ENCODE measurements at places on chromosomes 11 and 22.

DNA sequence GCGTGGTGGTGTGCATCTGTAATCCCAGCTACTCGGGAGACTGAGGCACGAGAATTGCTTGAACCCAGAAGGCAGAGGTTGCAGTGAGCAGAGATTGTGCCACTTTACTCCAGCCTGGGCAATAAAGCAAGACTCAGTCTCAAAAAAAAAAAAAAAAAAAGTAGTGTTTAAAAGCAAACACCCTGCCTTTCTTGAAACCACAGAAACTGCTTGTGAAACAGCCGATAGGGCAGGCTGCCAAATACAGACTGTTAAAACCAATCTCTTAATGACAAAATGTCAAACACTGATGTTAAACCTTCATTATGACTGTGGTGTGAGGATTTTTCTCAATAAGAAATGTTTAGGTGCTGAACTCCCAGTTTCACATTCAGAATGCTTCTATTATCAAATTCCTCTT is 27.3 kb downstream of the MARK2 start:
- no peak for DNase-seq

DNA sequence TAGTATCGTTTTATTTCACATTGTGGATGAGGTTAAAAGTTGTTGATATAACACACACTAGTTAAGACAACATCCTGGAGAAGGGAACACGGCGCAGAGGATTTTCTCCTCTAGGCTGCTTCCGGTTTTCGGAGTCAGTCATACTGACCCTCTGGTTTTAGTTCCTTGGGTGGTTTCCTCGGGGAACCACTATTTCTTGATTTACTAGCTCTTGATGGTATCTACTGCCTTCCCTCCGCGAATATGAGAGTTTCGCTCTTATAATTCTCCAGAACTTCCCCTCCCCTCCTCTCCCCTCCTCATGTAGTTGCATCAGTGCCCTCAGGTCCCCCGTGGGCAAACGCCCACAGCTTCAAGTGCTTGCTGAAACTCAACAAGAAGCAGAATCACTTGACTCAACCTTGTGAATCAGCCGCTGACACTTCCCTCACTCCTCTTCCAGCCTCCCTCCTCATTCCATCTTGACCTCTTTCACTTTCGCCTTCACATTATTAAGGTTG is 15.9 kb upstream of the APOBEC3A start:
- DNase-seq: no peak

DNA sequence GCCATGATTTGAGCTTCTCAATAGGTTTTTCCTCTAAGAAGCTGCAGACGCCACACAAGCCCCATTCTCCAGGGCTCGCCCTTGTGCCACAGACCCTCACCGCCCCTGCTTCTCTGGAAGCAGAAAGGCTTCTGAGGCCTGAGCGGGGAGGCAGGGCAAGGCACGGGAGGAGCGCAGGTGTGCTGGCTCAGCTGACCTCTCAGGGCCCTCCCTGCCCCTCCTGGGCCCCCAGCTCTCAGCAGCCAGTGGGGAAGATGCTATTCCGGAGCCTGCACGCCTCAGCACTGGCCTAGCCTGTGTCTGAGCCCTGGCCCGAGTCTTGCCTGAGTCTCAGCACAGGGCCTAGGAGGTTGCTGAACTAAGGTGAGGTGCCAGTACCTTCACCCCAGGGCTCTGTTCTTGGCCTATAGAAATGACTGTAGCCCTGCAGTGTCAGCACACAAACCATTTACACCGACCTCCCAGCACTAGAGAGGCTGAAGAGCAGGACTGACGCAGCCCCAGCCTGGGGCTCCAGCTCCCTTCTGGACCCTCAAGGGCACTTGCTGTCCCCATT is 47.1 kb upstream of the LMO1 start:
- DNase-seq: no peak

- no peak for DNase-seq
Measured at GRCh38 chr11:93655047-93655446, 6.4 kb upstream of the CEP295 start.

DNA sequence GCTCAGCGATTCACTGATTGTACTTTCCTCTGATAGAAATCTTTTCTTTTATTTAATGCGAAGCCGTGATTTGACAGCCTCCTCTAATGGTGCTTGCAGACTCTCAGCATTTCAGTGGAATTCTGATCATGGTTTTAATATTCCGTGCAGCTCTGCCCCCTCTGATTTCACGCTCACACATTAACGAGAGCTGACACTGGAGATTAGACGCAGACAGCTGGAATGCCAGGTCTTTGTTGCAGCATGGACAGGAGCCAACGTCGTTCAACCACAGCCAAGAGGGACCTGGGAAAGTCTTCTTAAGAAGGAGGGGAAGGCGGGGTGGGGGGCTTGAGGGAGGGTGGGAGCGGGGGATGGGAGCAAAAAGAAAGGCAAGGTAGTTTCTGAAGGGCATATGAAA is 186.4 kb downstream of the BLID start:
- DNase-seq: no peak

- DNase-seq: no peak
Measured at GRCh38 chr11:130947889-130948288, 31.6 kb upstream of the SNX19 start.

GRCh38 chr11:34523053-34523452 is 9.5 kb upstream of the ELF5 start:
- DNase-seq: no peak

DNA sequence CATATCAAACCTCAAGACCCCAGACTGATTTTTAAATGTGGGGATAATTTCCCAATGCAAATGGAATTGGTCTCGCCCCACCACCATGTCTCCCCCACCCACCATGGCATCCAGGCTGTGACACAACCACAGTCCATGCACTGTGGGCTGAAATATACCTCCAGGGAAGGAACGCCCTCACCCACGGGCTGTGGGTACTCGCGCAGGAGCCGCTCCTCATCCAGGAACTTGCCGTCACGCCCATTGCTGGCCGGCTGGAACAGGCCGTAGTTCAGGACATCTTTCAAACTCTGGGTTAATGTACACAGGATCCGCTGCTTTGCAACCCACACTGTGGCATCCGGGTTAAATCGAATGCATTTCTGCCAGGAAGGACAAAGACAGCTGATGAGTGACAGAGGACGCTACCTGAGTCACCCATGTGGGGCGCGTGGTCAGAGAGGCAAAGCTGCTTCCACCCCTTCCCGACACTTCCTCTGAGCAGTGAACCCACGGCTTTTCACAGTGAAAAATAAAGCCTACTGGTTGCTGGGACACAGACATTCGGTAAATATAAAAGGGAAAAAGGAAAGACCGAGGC is 133.6 kb downstream of the SHANK2 start:
- no peak for DNase-seq

GRCh38 chr11:121426476-121427399 is 25.4 kb upstream of the SORL1 start:
- no peak for DNase-seq

DNA sequence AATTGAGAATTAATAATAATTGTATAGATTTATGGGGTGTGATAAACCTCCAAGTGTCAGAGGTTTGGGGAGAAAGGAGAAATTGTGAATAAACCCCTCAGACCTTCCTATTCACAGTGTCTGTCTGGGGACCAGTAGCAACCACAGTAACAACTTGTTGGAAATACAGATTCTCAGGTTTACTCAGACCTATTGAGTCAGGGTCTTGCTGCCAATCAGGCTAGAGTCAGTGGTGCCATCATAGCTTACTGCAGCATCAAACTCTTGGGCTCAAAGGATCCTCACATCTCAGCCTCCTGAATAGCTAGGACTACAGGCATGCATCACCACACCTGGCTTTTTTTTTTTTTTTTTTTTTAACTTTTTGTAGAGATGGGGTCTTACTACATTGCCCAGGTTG is 17.3 kb downstream of the SLC3A2 start:
- no peak for DNase-seq

GRCh38 chr11:114915871-114916805 is 237.8 kb downstream of the NXPE2 start:
- DNase-seq: no peak

- peak; percentile 65 for DNase-seq
Measured at GRCh38 chr11:58567889-58568512, 7.7 kb downstream of the LPXN start.

DNA sequence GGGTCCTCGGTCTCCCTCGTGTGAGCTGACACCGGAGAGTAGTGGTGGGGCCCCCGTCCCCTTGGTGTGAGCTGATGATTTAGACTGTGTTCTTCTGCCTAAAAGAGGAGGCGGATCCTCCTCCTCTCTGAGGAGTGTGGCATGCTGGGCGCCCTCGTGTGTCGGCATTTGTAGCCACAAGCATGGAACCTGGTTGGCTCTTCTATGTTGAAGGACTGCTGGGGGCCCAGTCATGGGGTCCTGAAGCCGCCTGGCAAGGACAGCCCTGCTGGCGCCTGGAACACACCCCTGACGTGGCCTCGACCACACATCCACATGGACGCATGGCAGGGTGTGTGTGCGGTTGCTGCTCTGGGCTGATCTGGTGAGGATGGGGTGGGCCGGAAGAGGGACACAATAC is 50.2 kb downstream of the AP2A2 start:
- DNase-seq: no peak

DNA sequence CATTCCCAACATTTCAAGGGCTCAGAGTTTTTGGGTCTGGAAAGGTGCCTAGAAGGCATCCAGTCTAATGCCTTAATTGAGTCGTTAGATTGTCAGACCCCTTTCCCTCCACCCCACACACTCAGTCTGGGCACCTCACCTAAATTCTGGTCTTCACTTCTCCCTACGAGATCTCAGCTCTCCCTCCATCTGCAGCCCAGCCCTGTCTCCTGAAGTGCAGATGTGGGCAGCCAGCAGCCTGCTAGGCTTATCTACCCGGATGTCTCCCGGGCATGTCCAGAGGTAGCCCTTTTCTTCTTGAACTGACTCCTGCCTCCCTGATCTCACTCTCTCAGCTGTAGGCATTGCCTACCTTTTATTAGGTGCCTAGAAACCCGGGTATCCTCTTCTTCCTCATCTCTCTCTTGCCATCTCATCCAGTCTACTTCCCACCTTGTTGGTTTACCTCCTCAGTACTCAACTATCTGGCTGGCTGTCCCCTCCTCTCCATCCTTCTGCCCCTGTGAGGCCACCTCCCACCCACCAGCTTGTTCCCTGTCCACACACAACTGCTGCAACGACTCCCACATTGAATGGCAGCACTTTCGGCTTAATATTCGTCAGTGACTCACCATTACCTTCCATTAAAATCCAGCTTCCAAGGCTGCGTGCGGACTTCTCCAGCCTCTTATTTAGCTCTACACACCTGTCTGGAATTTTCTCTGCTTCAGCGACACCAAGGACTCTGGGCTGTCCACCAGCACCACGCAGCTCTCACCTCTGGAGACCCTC is 6.2 kb downstream of the SEPTIN3 start:
- DNase-seq: no peak

DNA sequence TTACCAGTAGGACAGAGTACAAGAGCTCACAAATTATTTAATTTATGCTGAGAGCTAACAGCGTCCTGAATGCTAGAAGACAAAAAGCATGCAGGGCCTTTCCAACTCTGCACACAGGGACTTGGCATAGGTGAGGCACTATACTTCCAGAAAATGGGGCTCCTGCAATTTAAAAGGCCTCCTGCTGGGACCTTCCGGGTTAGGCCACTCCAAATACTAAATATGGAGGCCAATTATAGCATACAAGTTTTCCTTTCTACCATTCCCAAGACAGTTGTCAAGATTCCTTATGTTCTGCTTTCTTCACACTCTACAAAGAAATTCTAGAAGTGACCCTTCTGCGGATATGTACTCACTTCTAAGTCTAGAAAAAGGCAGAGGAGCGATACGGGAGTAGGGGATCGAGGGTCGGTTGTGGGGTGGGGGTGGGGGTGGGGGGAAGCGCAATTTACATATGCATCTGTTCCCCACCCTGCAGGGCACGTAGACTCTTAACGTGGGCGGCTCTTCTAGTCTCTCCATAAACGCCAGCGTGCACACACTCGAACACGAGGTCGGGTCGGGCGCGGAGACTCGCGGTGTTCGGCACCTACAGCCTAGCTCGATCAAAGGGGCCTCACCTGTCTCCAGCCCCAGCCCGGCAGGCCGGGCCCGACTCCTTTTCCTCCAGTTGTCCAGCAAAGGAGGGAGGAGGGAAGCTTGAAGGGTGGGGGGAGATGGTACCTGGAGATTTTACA is 728 bp downstream of the DCUN1D5 start:
- peak; percentile 30 for DNase-seq

DNA sequence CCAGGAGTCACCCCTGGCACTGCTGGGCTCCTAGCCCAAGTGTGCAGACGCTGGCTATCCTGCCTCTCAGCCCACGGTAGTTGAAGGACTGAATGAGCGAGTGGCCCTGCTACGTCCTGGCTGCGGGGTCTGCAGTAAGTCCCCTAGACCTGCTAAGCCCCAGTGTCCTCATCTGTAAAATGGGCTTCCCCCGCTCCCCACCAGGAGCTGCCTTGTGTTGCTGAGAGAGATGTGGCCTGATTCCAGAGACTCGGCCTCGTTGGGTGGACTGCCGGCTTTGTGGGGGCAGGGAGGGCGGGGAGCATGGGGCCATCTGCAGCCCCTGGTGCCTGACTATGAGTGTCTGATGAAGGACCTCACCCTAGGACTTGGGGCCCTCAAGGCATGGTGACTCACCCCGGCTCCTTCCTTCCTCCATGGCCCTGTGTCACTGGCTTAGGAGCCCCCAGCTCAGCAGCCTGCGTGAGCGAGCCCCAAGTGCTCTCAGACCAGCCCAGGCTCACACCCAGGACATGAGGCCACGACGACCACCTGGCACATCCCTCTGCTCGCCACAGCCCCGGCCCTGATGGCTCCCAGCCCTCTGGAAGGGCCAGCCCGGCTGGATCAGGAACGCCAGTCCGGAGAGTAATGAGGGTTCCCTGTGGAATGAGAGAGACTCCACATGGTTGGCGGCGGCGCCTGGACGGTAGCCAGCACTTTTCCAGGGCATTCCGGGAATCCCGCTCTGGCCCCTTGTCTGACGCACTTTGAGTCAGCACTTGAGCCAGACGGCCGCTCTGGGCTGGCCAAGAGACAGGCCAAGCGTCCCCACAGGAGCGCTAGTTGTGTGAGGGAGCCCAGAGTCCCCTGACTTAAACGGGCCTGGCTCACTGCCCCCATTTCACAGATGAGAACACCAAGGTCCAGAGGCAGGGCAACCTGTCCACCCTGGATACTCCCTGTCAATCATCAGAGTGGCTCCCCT is 50.5 kb upstream of the SHISAL1 start:
- DNase-seq: peak; percentile 88

- peak; percentile 88 for DNase-seq
Measured at GRCh38 chr11:96314326-96315020, 28.5 kb downstream of the MAML2 start.

- no peak for DNase-seq
Measured at GRCh38 chr11:75023446-75024067, 34.8 kb downstream of the NEU3 start.

GRCh38 chr22:33163815-33164214 is 105.6 kb upstream of the SYN3 start:
- DNase-seq: no peak

DNA sequence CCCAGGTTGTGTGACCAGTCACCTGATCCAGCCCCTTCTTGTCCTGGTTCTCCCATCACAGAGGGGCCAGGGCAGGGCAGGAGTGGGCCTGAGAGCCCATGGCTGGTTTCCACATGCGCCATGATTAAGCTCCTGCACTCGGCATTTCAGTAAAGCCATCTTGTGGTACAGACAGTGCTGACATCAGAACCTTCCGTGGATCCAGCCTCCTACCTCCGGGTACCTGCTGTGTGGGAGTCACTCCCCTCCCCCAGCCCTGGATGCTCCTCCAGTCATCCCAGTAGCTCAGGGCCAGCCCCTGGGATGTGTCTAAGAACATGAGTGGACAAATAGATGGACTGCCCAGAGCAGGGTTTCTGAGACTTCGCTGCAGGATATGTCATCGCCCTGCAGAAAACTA is 22.1 kb upstream of the MGAT3 start:
- DNase-seq: no peak
